ENCODE measurements at places on chromosomes 4 and X.

DNA sequence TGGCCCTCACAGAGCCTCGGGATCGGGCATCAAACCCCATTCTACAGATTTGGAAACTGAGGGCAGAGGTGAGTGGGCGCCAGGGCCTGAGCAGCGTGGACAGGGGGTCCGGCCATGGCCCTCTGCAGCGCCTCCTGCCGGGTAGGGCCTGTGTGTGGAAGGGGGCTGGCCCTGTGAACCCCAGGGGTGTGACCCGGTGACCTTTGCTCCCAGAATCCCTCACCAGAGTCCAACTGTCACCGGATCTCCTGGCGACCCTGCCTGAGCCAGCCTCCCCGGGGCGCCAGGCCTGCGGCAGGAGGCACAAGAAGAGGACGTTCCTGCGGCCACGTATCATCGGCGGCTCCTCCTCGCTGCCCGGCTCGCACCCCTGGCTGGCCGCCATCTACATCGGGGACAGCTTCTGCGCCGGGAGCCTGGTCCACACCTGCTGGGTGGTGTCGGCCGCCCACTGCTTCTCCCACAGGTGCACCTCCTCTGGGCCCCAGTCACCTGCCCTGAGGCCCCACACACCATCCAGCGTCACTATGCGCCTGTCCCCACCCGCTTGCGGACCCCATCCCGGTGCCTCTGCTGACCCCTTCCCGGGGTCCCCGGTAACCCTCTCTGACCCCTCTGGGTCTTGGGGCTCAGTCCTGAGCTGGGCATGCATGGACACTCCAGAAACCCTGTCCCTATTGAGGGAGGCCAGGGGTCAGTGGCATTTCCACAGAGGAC lies 4.2 kb downstream of the HGFAC start:
- DNase-seq = no peak

DNA sequence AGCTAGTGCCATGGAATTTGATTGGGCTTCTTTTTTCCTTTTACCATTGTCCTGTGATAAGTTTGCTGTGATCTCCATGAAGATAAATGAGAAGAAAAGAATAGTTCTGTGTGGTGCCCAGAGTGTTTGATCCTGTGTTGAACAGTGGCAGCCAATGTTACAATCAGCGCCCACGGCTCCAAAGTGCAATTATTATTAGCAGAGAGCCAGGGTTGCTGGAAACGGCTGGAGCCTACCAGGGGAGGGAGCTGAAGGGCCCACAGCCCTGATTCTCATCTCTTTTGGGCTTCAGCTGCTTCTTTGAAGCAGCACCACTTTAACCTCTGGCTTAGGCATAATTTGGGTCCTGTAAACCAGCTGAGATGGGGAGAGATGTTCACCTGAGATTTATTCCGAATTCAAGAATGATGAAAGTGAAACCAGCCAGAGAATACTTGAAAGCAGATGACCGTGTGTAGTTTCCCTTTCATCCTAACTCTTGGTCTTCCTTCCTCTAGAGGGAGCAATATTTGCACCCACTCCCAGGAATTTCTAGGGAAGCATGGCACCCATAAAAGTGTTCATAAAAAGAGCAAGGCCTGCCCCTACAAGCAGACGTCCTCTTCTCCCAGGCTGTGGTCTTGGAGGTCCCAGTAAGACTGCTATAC lies 298.3 kb downstream of the EVC2 start:
- DNase-seq = no peak

DNA sequence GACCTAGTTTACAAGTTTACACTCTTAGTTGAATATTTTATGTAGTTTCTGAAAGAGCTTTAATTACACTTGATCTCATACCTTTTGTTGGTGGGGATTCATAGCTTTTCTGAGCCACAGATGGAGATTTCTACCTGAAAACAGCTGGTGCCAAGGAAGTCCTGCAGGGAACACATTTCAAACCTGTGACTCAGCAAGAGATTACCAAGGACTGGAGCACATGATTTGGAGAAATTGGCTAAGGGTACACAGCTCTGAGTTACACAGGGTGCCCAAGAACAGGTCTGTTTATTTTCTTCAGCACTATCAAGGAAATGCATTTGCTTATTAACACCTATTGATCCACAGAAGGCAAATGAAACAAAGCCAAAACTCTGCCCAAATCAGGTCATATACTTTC lies 691.5 kb downstream of the KCTD8 start:
- no peak for DNase-seq

DNA sequence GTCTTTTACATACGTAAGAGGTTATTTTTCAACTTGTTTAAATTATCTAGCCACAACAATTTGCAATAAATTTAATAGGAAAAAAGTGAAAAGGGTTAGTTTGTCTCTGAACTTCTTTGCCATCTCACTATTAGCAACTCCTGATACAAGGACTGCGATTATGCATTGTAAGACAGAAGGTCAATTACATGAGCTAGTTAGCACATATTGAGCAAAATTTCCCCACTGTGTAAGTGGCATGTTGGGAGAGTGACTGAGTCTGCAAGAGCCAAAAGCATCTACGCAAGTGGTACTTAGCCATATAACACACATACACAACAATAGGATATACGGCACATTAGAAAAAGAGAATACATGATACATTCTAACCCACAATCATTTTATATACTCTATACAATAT lies 927.2 kb downstream of the STPG2 start:
- DNase-seq = no peak

- no peak for DNase-seq
Observed at GRCh38 chr4:53885668-53886067, 178.7 kb downstream of the CHIC2 start.

DNA sequence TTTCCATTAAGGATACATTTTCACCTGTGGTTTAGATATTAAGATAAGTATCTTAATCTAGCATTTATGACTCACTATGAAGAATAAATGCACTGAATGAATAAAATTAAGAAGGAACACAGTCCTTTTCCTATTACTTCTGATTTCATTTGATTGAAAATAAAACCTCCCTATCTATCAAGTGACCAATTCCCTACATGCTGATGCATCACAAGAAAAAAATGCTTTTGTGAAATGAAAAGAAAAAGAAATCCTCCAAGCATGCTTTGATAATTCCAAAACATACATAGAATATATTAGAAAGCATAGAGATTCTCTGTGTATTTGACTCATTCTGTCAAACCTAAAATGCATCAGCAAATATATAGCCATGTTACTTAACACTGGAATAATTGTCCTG lies 37.1 kb downstream of the PCDH10 start:
- DNase-seq = no peak

GRCh38 chr4:52657618-52658501 lies 1.2 kb downstream of the USP46 start:
- peak; percentile 65 for DNase-seq

DNA sequence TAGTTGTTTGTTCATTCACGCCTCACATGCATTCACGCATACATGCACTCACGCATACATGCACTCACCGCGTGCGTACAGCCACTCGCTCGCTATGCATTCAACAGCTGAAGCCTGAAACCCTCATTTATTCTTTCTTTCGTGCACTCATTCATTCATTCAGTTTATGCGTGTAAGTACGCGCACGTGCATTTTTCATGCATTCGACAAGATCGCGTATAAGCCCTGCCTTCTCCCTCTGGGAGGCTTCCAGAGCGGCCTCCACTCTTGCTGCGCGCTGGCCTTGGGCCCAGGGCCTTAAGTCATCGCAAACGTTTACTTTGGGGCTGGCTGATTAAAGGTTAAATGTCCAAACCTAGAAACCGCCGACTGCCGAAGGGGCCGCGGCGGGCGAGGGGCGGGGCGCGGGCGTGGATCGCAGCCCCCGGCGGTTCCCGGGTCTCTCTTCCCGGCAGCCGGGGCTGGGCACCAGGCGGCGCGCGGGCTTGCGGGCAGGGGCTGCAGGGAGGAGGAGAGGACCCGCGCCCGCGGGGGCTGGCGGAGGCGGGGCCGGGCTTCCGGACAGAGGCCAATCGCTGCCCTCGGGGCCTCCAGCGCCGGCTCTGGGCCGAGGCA lies at the start of gene GYG2:
GYG2 (plus strand) TSS at position 587 of the 615 bp plus-strand sequence. CDS start 1,259 bp downstream, outside the sequence.
- DNase-seq = no peak

- DNase-seq = no peak
Observed at GRCh38 chr4:88729146-88729760, 31.6 kb upstream of the NAP1L5 start.

- DNase-seq = no peak
Observed at GRCh38 chrX:13464599-13465275, 104.7 kb upstream of the EGFL6 start.

DNA sequence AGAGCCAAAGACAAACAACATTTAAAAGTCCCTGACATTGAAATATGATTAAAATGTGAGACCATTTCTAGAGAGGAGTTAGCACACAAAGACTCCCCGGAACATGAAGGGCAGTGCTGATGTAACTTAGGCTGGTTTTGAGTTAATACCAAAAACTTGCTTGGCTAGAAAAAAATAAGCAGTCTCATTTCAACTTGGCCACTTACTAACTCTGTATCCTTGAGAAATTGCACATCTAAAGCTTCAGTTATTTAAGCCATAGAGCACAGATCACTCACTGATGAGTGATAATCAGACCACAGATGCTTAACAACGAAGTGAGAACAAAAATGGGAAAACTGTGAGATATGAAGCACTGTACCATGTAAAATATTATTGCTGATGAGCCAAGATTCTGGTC lies 65.9 kb upstream of the MAOA start:
- DNase-seq = no peak

- DNase-seq = no peak
Observed at GRCh38 chrX:7086384-7086783, 61.1 kb upstream of the STS start.

DNA sequence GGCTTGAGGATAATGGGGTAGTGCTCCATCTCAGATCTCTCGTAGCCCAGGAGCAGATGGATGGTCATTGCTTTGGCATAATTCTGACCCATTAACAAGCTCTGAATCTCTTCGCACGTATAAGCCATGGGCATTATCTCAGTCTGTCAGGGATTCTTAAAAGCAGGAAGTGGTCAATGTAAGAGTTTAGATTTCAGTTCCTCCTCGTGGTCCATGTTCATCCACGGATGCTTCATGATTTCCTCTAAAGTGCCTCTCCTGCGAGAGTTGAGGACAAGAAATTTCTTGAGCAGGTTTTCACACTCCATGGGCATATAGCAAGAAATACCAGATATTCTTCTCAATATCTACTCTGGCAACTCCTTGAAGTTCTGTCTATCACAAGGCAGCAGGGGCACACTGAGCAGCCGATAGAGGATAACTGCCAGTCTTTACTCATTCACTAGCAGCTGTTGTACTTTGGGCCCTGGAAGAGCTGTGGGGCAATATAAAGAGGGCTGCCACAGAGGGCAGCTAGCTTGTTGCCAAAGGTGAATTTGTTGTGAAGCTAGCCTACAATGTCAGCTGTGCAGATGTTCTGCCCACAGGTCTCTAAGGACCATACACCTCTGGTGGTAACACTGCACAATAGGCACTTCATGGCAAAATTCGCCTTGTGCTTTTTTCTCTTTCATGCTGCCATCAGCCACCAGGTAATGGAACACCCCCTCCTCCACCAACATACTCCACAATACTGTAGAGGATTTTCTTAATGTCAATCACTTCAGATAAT lies 52.0 kb upstream of the WDR17 start:
- no peak for DNase-seq

- no peak for DNase-seq
Observed at GRCh38 chr4:107970063-107970798, 19.5 kb upstream of the HADH start.

- DNase-seq = no peak
Observed at GRCh38 chr4:186765673-186766546, 42.3 kb upstream of the FAT1 start.

DNA sequence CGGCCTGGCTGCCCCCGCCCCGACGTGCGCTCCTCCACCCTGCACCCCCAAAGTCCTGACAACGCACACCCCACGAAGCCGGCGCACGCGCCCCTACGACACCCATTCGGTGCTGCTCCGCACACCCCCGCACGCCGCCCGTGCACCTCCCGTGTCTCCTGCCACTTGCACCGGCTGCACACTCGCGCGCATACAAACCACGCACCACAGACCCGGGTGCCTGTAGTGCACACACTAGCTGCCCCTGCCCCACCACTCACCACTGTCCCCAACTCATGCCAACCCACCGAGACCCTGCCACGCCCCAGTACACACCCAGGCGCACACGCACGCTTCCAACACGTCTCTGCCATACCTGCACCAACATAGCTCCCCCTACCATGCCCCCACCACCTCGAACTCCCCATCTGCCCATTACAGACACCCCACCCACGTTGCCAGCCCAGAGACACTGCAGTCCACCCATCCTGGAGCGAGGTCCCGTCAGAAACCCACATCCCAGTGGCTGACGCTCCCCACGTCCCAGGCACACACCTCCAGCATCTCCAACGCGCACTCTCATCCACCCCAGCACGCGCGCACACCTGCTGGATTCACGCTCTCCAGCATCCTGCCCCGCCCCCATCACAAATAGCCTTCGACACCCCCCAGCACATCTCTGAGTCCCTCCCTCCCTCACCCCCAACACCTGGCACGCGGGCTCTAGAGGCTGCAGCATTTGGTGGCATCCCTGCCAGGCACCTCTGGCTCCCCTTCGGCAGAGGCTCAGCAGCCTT lies 4.2 kb upstream of the DUSP9 start:
- no peak for DNase-seq

DNA sequence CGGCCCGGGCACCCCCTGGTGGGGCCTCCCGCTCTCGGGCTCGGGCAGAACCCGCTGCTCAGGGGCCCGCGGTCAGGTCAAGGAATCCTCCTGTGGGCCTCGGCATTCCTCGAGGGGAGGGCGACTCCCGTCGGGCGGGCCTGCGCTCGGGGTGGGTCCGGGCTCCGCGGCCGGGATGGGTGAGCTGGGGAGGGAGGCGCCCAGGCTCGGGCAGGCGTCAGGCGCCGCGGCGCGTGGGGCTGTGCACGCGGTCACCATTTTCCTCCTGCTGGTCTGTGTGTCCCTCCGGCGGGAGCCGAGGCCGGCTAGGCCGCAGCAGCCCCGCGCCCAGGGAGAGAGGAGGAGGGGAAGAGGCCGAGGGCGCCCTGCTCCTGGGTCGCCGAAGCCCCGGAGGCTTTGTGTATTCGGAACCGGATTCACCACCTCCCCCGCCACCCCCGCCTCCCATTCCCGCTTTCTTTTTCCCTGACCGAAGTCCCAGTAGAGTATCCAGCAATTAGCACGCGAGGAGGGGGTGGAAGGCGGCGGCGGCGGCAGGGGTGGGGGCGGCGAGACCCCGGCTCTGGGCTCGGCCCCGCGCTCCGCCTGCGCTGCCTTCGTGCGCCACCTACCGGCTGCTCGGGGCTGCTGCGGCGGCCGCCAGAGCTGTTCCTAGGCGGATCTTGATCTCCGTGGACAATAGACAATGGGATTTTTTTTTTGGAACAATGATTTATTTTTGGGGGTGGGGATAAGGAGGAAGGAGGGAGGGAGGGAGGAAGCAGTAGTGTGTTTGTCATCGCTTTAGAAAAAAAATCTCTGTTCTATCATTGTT lies 99.0 kb upstream of the MAML3 start:
- DNase-seq = peak; percentile 85

DNA sequence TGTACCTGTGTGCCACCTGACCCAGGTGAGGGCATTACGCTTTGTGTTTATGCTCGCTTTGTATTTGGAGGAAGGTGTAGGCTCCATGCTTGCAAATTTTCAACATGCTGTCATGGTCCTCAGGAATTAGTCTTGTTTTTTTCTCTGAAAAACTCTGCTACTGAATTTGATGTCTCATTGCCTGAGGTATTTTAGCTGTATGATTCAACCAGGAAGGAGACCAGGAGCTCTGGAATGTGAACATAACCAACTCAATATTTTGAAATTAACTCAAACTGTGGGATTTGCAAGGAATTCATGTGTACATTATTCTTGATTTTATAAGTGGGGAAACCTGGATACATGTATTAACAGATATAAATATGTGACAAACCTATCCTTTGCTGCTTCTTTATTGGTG lies 134.1 kb downstream of the SLC4A4 start:
- no peak for DNase-seq
